Activated CD4-positive, alpha-beta T cell treated with anti-CD3 and anti-CD28 coated beads, Interleukin-2, amount 10 ng/mL, durations not matched to agents 7 days and 5 days (primary cell): ENCODE measurements at places on chromosomes 12 and 14. TPM values are rescaled to one million over a fixed set of nuclear protein-coding genes. Genes with fewer than 3 reads are reported as not detected.

Gene NPFF
- not detected for total RNA-seq

Gene DHH
- not detected for total RNA-seq

Gene OR6C76
- total RNA-seq = not detected

Gene AHNAK2
- total RNA-seq = not detected

Gene C12orf42
- total RNA-seq = 1.0 TPM

Gene TGM1
- total RNA-seq = 6.5 TPM

Gene CD163L1
- not detected for total RNA-seq
